ENCODE measurements at places on chromosomes 5 and 9. TPM values are rescaled to one million over a fixed set of nuclear protein-coding genes. Genes with fewer than 3 reads are reported as not detected.

Gene IGFBPL1
- total RNA-seq, result not detected

Gene PCDHGA3
- 1.4 TPM for total RNA-seq

Gene SEMA5A
- total RNA-seq, result 5.3 TPM

Gene GPR107
- total RNA-seq, result 20.8 TPM

Gene DBH
- not detected for total RNA-seq
